ENCODE measurements at places on chromosomes 7 and 10.

DNA sequence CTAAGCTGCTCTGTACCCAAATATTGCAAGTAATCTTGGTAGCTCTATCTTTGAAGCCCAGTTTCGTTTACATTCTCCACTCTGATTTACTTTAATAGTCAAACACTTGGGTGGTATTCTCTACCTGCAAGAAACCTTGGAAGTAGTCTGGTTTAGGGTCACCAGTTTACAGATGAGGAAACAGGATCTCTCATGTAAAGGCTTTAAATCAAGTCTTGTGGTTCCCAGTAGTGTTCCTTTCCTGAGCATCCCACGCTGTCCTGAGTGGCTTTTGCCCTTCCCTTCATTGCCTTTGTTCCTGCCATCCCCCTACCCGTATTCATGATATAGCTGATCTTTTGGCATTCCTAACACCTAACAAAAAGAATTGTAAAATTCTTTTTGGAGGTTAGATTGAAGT, 20.3 kb downstream of the EXOC4 start:
- DNase-seq: no peak

DNA sequence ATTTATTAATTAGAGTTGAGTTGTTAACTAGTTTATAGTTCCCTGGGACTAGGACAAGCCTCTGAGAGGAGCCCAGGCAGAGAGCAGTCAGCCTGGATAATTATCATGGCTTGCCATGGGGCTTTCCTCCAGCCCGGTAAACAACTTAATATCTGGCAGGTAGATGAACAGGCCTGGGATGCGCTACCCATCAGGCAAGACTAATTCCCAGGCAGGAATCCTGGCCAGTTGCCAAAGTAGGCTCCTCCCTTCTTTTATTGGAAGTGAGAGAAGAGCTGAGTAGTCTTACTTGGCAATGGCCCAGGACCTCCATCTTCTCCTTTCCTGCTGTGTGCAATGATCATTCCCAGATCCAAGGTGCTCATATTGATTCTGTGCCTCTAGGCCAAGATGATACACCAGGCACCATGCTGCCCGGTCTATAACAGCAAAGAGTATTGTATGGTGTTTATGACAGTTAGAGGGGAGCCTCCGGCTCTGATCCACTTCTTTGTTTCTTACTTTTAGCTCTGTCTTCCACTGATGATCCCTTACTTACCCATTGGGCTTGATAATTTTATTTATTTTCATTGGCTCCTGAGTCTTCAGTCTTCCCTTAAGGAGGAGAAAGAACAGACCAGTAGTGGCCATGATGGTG, 408.7 kb downstream of the REEP3 start:
- DNase-seq: no peak

DNA sequence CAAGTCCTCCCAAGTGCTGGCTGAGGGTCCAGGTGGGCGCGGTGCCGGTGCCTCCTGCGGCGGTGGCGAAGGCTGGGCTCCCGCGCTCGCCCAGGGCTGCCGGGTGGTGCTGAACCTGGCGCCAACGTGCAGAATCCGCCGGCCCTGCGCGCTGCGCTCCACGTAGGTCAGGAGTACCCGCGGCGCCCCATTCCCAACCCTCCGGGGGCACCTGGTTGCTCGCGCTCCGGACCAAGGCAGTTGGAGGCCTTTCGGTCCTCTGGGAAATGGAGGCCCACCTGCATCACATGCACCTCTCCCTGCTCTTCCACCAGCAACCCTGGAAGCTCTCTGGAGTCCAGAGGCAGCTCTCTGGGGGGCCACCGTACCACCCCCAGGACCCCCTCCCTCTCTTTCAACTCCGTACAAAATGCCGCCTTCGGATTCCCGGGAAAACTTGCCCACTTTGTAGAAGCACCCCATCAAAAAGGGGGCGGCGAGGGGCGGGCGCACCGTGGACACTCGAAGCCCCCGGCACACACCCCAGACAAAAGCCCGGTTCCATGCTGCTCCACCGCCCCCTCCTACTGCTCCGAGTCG, 745 bp downstream of the SLC16A9 start:
- DNase-seq: peak; percentile 41

DNA sequence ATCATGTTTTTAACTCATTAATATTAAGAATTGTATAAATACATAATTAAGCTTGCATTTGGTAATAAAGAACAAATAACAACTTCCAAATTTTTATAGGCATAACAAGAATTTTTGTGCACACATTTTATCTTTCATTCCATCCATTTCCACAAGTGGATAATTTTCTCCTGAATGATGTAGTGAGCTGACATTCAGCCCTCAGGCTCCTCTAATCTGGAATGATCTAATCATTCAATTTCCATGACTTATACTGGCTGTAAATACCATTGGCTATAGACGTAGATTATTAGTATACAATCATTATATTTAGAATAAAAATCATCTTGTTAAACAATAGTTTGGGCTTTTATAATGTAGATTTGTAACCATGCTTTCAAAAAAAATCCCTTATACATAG, 287.2 kb upstream of the GHITM start:
- no peak for DNase-seq

DNA sequence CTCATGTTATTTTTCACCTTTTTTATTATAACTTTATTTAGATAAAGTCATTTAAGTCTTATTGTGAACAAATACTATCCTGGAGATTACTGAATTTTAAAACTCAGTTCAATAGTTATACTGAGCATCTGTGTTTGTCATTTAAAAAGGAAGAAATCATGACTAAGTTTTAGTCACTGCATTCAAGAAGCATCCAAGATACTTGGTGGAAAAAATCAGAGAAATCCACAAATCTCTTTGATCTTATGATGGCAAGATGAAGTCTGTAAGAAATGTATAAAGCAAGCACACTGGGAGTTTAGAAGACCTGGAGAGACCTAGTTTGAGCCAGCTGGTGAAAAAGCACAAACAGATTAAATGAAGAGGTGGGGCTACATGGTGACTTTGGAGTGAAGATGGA, 529.8 kb upstream of the IGFBP3 start:
- DNase-seq: no peak

GRCh38 chr7:117689406-117689805, 183.8 kb downstream of the CTTNBP2 start:
- DNase-seq: no peak

GRCh38 chr7:107692501-107692900, 31.9 kb downstream of the SLC26A4 start:
- peak; percentile 21 for DNase-seq

DNA sequence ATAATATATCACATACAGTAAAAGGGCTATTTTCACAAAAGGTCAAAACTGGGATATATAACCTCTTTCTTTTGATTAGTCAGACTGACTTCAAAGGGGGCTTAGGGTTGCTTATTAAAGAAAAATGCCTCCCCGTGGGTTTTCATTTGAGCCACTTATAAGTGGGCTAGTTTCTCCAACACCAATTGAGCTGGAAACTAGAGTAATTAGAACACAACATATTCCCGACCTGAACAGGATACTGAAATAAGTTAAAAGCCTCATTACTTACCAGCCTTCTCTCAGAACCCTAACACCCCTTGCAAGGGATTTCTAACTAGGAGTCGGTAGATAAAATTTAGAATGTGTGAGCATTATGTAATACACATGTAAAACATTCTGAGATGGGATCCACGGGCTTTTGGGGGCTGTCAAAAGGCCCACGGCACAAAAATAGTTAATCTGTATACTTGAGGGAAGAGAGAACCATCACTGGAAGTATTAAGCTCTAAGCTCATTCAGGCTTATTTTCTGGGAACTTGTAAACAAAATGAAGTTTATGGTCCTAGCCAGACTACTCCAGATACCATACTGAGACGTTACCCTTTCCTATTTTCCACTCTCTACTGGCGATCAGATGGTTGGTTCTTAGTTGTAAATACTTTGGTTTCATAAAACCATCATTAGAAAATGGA, 29.3 kb upstream of the KMT2E start:
- no peak for DNase-seq

DNA sequence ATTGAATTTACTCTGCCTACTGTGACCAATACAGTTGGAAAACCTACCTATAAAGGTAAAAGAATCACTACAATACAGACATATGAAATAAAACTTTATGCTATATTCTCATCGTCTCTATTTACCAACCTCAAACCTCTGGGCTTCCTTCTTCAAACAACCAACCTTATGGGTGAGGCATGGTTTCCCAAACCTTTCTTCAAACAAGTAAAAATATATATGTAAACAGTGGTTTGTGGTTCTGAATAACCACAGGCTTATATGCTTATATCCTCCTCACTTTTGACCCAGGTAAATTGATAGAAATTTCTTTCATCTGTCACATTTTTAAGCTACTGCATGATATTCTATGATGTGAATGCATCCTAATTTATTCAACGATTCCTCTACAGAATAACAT, 103.6 kb downstream of the ITGB1 start:
- no peak for DNase-seq
